ENCODE measurements at places on chromosomes 7 and 10.
A peak's percentile ranks its signal among the peaks of the same experiment; 100 is the strongest.

DNA sequence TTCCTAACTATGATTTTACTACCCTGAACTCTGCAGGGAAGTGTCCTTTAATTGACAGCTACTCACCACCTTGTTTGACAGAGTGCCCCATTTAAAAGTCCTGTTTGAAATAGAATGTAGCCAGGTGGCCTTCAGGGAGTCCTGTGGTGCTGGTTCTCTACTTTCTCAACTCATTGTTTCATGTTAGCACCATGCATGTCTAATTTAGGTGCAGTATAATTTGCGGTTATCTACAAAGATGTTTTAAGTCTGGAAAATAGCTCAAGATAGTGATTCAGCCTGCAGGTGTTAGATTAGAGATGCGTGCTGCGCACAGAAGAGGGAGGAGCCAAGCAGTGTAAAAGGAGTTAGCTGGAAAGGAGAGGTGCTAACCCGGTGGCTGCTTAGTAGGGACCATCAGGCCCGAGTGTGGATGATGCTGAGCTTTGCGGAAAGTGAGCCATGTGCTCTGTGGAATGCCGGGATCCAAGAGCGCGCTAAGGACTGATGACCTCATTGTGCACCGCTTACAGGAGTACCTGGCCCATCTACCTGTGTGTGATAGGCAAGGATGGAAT is 1.2 kb downstream of the CCM2 start:
- no peak for DNase-seq

- DNase-seq = peak; percentile 44
Observed at GRCh38 chr7:71735961-71736556, 604.1 kb downstream of the GALNT17 start.

GRCh38 chr10:70324339-70324861 is 40.6 kb upstream of the NPFFR1 start:
- DNase-seq = no peak

DNA sequence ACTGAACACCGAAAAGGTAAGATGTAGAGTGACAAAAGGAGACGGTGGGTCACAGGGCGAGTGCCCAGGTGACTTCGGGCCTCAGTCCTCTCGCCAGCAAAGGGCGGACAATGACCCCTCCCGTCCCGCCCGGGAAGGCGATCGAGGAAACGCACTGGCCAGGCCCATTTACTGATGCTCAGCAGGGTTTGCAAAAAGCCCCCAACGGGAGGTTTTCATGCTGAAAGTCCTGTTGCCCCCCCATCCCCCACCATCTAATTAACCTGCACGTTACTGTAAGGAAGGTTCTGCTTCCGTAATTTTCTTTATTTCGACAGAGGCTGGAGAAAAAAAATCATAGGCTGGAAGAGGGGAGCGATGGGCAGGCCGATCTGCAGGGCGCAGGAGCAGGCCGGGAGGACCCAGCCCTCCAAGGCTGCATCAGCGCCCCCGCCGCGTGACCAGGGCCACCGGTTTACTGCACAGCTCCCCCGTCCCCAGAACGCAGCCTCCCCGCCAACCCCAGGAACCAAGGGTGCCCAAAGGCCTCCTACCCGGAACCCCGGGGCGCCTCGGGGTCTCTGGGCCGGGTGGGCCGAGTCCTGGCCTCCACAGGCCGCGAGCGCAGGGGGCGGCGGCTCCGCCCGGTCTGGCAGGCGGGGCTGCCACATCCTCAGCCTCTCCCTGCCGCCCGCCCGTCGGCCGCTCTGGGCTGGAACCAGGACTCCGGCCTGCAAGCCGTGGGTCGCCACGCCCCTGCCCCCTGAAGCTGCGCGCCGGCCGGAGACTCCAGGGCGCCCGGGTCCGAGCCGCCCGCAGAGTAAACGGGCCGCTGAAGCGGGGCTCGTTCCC is 613 bp downstream of the OAT start:
- no peak for DNase-seq

DNA sequence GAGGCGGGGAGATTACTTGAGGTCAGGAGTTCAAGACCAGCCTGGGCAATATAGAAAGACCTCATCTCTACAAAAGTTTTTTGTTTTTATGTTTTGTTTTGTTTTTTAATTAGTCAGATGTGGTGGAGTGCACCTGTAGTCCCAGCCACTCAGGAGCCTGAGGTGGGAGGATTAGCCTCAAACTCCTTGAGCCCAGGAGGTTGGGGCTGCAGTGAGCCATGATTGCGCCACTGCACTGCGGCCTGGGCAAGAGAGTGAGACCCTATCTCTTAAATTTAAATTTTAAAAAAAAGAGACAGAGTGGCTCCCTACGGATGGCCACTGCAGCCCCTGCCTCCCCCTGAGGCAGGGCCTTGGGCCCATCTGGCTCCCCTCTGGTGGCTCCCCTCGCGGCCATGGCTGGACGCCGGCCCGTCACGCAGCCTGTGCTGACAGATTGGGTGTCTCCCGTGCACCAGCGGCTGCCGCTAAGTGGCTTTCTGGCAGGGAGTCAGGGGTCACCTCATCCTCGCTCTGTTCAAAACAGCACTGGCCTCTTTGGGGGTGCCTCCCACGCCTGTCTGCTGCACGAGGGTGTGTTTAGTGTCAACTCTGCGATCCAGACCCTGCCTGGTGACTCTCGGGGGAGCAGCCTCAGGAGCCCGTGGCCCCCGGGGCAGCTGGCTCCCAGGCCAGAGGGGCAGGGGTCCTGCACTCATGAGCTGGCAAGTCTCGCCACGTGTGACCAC is 44.4 kb upstream of the ELN start:
- DNase-seq = no peak

GRCh38 chr10:15684768-15685167 is 35.0 kb downstream of the ITGA8 start:
- DNase-seq = no peak

DNA sequence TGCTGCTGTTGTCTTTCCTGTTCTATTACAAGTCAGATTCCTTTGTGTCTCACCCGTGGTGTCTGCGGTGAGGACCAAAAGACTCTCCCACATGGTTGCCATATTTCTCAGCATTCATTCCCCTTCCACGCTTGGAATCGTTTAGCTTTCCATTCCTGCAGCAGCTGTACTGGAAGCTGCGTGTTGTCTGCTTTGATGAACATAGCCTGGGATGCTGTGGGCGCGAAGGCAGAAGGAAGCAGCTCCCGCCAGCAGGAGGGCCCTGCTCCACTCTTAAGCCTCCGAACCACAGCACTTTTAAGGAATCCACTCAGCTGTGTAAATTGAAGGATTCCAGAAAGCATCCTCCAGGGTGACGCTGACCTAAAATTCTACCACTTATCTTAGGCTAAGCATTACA is 303.6 kb upstream of the PITRM1 start:
- no peak for DNase-seq

DNA sequence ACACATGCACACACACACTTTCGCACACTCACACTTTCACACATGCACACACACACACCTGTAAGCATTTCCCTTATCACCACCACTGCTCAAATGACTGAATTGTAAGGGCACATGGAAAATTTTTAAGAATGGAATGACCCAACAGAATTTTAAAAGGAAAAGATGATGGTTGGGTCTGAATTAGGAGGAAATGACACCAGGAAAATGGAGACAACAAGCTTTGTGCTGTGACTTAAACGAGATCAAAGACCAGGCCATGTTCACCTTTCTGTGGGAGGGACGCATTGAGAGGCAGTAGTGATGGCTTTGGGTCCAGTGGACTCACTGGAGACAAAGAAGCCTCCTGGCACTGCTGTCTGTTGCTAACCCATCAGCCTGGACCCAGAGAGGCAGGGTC is 16.7 kb upstream of the C10orf71 start:
- DNase-seq = no peak

- DNase-seq = no peak
Observed at GRCh38 chr7:158732494-158733219, 28.1 kb upstream of the NCAPG2 start.

DNA sequence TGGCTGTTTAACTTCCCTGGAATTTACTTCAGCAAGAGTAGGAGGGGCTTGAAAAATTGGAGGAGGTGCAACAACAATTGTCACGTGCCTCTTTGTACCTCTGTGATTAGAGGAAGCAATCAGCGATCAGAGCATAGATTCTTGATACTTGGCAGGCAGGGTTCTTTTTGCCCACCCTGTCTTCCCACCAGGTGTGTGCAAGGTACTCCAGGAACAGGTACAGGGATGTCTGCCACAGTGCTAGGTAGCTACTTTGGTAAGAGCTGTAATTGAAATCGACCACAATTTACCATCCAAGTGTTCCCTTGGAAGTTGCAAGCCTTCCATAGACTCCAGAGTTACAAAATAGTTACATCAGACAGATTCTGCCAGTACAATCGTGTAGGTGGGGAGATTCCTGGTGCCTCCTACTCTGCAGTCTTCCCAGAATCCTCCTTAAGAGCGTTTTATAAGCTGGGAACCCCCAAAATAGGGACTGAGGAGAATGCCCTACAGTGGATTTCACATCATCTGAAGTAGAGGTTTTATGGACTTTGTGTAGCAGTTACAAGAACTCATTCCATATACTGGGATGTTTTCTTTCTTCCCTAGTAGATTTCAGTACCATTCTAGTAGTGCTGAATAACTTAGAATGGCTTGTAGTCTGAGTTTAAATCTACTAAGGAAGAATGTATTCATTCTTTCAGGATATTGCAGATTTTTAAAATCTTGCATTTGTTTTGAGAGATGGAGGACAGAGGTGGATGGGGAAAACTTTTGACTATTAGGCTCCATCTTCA is 101.9 kb downstream of the EXOC4 start:
- no peak for DNase-seq

DNA sequence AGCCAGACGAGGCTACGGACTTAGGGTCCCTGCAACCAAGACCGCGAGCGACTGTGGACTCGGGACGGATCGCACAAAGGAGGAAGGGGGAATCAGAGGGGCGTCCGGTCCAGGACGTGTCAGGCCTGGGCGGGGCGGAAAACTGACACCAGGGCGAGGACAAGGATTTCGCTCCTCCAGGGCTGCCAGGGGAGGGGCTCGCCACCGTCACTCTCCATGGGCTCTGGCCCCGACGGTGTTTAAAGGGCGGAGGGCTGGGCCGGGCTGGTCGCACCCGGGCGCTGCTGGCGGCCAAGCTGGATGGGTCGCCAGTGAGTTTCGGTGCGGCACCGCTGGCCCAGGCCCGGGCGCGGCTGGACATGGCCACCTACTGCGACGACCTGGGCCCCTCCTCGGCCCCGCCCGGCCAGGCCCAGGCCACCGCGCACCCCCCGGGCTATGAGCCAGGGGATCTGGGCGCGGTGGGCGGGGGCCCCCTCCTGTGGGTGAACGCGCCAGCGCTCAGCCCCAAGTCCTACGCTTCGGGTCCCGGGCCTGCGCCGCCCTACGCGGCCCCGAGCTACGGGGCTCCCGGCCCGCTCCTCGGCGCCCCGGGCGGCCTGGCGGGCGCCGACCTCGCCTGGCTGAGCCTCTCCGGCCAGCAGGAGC is at the start of gene FOXI2:
Gene FOXI2 (plus strand): TSS at position 271 of the 648 bp plus-strand sequence. CDS start 89 bp downstream, at position 360.
- no peak for DNase-seq

- no peak for DNase-seq
Observed at GRCh38 chr10:32372000-32372875, 25.3 kb upstream of the EPC1 start.

- DNase-seq = no peak
Observed at GRCh38 chr10:122060250-122060649, 71.3 kb downstream of the TACC2 start.

DNA sequence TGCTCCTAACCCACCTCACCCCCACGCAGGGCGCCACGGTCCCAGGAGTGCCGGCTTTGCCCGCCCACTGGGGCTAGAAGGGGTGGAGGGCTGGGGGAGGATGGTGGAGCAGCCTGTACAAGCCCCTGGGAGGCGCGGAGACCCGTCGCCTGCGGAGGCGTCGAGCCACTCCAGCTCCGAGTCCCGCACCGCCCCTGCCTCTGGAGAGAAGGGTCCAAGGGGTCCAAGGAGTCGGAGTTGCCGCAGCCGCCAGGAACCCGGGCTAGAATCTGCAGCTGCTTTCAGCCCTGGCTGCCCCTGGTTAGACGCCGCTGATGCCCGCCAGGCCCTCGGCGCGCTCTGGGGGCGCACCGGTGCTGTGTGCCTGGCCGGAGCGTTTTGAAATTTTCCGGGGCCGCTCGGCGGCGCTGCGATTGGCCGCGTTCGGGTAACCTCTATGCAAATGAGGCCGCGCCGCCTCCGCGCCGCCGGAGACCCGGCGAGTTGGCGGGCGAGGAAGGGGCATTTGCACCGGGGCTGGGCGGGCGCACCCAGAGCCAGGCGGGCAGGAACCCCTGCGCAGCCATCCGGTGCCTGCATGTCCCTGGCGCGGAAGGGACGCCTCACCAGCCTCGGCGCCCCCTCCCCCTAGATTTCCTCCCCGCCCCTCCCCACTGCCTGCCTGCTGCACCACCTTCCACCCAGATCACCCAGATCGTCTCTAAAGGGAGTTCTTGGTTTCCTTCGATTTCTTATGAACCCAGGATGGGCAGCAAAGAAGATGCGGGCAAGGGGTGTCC is at the start of gene HMX2:
Gene HMX2 (plus strand): TSS at position 502 of the 779 bp plus-strand sequence. CDS start 243 bp downstream, at position 745.
- no peak for DNase-seq

DNA sequence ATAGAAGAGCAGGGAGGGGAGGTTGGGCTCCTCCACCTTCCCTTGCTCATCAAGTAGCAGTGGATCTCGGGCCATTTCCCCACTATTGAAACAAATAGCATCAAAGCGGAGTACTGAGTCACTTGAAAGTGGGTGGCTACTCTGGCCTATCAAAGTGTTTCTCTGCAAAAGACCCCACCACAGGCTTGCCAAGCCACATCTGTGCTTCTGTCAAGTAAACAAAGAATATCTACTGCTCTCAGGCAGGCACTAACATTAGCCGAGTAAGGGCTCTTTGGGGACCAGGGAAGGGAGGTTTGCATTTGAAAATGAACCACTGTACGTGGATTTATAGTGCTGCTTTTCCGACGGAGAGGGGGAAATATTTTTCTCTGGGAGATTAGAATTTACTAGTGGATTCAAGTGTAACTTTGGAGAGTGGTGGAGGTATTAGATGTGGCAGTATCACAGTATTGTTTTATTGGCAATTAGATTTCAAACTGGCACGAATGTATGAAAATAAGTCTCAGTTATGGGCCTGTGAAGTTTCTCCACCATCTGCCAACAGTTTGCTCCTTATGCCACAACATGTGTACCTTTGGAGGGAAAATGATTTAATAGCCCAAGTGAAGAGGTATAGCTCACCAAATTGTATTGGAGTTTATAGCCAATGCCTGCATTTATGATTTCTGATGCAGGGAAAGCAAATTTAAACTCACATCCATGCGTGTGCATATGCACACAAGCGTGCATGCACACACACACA is 97.5 kb downstream of the RPS24 start:
- no peak for DNase-seq

DNA sequence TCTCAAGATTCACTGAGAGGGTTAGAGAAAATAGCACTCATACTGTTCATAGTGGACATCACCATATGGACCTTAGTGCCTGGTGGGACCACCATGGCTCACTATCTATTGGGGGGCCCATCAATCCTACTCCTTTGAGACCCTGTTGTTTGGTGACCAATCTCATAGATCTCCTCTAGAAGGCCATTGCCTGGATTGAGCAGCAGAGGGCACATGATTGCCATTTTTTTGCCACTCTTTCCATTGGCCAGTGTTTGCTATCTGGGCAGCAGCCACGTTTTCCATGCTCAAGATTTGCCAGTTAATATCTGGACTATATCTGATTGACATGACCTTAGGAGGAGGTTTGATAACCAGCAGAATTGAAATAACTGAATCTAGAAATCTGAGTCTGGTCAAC is 244.5 kb downstream of the ITGB1 start:
- no peak for DNase-seq

GRCh38 chr10:116740971-116741370 is 1.4 kb downstream of the HSPA12A start:
- no peak for DNase-seq

- no peak for DNase-seq
Observed at GRCh38 chr10:79234391-79235315, 112.6 kb upstream of the PPIF start.

- no peak for DNase-seq
Observed at GRCh38 chr10:80613466-80614170, 75.9 kb downstream of the SH2D4B start.

- no peak for DNase-seq
Observed at GRCh38 chr7:67346126-67346525, 349.5 kb downstream of the TYW1 start.

Data from GM19239 (cell line).